ENCODE measurements at places on chromosomes 13 and 19.

DNA sequence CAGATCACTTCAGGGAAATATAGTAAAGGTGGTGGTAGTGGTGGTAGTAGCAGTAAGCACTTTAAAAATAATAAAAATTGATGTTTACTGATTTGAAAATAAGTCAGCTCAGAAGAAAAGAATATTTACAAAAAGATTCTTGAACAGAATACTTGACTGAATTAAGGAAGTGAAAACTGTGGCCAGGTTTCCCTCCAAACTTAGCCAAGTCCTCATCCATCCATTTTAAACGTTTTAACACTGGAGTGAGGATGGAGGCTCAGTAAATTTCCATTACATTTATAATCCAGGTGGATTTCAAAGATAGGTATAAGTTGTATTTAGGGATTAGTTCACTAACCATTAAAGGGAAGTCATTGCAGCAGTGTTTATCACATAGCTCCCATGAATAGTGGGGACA, 221.5 kb downstream of the RGCC start:
- no peak for DNase-seq

- no peak for DNase-seq
Measured at GRCh38 chr13:104043184-104043583, 977.0 kb upstream of the SLC10A2 start.

GRCh38 chr13:111899714-111900389, 167.1 kb upstream of the SOX1 start:
- DNase-seq = no peak

- no peak for DNase-seq
Measured at GRCh38 chr13:110266983-110267382, 40.0 kb downstream of the COL4A1 start.

GRCh38 chr13:60178327-60178726, 14.6 kb upstream of the DIAPH3 start:
- DNase-seq = no peak

- no peak for DNase-seq
Measured at GRCh38 chr13:114161028-114161556, 18.0 kb upstream of the CFAP97D2 start.

- no peak for DNase-seq
Measured at GRCh38 chr19:12907166-12907565, 11.9 kb downstream of the SYCE2 start.

DNA sequence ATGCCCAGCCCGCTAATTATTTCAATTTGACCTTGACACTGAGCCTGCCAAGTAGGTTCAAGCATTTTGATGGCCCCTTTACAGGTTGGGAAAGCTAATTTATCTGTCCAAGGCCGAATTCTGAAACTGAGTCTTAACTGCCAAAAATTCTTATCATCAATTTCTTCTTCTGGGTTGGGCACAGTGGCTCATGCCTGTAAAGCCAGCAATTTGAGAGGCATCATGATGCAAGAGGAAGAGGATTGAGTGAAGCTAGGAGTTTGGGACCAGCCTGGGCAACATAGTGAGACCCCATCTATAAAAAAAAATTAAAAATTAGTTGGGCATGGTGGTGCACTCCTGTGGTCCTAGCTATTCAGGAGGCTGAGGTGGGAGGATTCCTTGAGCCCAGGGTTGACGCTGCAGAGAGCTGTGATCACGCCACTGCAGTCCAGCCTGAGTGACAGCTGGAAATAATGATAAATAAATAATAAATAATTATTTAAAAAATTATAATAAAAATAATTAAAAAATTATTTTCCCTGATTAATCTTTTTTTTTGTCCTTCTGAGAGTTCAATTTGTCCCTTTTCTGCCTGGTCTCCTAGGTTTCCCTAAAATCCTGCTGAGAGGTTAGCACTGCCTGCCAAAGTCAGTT, 1.3 kb upstream of the LDLR start:
- no peak for DNase-seq

DNA sequence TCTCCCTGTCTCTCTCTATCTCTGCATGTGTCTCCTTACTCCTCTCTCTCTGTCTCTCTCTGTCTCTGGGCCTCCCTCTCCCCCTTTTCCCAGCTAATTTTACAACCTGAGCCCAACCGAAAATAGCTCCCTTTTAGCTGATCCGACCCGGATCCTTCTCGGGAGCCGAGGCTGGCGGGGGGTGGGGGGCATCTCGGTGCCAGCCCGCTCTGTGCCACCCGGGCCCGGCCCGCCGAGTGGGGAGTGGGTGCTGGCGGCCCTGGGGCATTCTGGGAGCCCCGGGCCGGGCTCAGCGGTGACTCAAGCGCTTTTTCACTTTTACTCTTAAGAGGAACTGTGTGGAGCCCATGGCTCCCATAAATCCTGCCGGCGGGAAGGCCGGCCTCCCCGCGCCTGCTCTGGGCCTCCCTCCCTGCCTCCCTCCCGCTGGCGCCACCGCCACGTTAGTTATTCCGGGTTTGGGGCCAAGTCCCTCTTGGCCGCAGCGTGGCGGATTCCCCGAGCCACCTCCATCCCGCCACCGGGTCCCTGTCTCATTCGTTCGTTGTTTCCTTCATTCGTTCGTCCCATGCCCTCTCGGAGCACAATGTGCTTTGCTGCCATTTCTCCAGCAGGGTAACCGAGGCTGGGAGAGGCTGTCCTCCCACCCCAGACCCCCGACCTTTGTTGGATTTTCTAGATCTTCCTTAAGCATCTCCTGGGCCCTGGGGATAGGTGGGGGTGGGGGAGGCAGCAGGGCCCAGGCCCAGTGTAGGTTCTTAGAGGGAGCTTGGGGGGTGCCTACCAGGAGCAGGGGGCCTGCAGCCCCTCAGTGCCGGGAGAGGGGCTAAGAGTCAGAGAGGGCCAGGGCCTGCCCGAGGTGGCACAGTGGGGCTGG, 3.2 kb downstream of the NFIC start:
- peak; percentile 85 for DNase-seq

- peak; percentile 75 for DNase-seq
Measured at GRCh38 chr13:31207661-31208552, 8.1 kb downstream of the B3GLCT start.

- DNase-seq = no peak
Measured at GRCh38 chr13:37277435-37278144, 172.1 kb upstream of the CSNK1A1L start.

DNA sequence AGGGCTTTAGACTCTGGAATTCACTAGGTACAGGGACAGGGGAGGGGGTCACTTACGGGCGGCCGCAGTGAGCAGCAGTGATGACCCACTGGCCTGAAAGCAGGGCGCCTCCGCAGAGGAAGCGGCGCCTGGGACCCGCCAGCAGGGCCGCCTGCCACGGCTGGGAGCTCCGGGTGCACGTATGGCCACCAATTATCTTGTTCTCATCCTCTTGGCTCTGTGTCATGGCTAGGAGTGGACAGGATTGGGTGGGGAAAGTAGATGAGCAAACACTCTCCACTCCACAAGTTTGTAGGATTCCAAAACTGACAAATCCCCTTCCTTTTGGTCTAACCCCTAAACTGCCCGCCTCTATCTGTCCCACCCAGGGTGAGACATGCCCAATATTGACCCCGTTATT, 1.2 kb downstream of the KLK14 start:
- DNase-seq = no peak

DNA sequence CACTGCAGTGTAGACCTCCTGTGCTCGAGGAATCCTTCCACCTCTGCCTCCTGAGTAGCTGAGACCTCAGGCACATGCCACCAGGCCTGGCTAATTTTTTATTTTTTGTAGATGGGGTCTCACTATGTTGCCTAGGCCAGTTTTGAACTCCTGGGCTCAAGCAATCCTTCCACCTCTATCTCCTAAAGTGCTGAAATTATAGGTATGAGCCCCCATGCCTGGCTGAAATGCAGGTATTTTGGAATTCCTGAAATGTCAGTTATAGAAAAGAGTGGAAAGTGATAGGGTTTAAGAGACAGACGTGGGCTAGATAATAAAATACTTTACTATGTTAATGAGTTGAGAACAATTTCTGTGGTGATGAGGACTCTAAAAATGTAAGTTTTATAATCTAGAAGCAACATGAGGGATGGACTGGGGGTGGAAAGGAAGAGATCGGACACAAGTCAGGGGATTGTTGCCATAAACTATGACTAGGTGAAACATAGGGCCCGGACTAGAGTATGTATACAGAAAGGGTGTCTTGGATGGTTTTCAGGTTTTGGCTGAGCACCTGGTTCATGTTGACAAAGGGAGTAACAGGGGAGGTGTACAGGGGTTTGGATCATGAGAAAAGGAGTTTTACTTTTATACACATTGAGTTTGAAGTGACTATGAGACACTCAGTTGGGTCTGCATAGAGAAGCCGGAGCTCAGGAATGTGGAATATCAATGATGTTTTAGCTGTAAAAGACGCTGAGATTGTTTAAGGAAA, 165.6 kb upstream of the STARD13 start:
- no peak for DNase-seq

DNA sequence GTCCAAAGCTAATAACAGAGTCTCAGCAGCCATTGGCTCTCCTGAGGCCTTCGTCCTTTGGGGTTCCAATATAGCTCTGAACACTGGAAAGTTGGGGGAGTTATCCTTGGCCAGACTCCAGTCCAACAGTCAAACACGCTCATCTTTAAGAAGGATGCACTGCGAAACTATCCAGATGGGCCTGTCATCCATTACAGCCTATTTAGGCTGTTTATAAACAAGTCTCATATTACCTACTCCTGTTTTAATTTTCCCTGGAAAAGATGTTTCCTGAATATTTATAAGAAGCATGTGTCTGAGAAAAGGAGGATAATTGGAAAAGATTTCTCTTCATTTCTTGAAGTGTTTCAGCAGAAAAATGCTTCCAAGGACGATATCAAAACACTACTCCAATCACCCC, 170.7 kb downstream of the DCT start:
- no peak for DNase-seq

DNA sequence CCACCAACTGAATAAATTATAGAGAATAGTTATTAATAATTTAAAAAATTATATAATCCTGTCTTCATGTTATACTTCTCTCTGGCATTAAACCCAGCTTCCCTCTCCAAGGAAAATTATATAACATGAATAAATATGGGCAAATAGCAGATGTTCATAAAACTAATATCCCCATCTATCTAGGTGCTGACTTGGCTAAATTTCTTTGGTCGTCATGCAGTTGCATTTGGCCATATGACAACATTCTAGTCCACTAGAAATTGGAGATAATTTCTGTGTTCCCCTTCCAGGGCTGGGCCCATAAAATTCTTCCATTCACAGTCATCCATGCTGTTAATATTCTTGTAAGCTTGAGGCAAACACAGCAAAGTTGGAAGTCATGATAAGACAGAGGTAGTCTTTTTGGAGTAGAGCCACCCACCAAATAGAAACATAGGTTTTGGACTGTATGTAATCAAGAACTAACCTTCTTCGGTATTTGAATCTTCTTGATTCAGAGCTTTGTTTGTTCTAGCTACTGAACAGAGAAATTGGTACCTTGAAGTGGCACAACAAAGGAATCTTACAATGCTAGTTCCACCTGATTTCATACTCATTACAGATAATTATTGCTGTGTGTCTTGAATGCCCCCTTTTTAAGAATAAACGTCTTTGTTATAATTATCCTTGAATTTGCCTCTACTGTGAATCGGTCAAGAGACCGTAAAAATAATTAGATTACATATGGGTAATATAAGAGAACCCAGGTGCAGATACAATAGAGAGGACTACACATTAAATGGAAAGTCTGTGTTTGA, 678.5 kb upstream of the PCDH20 start:
- DNase-seq = no peak

DNA sequence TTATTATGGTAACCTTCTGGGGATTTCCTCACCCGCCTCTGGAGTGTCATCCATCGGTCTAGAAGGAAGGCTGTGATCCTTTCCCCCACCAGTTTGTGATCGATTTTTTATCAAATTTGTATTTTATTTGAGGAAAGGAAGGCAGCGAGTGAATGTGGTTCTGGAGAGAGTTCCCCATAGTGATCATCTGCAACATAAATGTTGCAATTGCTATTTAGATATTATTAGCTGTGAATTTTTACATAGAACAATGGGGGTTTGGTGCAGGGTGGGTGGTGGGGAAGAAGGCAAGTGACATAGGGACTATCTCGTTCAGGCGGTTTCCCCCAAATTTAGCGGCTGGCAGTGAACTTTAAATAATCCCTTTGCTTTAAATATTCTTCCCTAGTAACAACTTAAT, 1.2 kb downstream of the CDK8 start:
- no peak for DNase-seq

DNA sequence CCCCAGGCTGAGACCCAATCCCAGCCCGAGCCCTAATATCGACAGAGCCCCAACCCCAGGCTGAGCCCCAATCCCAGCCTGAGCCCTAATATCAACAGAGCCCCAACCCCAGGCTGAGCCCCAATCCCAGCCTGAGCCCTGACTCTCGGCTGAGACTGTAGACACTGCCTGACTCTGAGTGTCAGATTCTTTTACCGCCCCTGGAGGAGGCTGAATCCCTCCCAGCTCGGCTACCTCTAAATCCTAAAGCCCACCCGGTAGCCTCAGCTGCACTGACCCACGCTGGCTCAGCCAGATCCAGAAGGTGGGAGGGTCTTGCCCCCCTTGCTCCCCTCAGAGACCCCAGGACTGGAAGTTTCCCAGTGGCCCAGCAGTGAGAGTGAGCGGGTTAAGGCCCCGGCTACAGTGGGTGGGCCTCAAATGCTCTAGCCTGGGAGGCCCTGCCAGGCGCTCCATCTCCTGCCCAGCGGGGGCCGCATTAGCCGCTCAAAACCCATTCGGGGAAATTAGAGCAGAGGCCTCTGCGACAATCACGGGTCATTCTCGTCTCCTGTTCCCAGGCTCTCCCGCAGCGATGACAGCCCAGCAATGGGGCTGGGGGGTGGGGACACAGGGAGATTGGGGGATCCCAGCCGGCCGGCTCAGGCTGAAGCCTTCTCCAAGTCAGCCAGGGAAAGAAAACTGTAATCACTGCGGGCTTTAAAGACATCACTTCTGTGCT, 43.8 kb downstream of the ZNRF4 start:
- no peak for DNase-seq

DNA sequence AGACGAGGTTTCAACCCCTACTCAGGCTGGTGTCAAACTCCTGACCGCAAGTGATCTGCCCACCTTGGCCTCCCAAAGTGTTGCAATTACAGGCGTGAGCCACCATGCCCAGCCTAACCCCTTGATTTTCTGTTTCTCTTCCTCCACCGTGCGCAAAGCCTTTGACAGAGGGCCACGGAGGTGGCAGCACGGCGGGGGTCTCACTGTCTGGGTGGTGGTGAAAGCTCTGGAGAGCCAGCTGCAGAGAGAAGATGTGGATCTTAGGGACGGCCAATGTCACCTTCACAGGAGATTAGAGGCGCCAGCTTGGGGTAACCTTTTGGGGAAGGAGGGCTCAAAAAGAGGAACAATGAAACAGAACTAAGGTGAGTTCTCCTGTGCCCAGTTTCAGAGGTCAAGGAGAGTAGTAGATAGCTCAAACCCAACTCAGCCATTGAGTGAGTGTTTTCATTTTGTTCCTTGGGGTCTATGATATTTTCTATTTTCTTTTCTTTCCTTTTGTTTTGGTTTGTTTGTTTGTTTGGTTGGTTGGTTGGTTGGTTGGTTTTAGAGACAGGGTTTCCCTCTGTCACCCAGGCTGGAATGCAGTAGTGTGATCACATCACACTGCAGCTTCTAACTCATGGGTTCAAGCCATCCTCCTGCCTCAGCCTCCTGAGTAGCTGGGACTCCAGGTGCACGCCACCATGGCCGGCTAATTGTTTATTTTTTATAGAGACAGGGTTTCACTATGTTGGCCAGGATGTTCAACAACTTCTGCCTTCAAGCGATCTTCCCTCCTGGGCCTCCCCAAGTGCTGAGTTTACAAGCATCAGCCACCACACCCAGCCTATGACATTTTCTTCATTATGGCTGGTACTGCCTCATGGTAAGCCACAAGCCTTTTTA, 37.7 kb downstream of the GPR42 start:
- DNase-seq = no peak

GRCh38 chr19:43457809-43458208, 7.6 kb downstream of the LYPD3 start:
- no peak for DNase-seq
